GM23248 (cell line): ENCODE measurements at places on chromosomes 12 and 14. TPM values are rescaled to one million over a fixed set of nuclear protein-coding genes. Genes with fewer than 3 reads are reported as not detected.

Gene CNPY2
- total RNA-seq: 89.9 and 97.5 TPM in 2 replicates

Gene HVCN1
- total RNA-seq: 4.1 and 7.6 TPM in 2 replicates

Gene PMCH
- not detected in 2 replicates for total RNA-seq

Gene HELB
- 0.86 and 0.89 TPM in 2 replicates for total RNA-seq

Gene ANKRD9
- total RNA-seq: 14.9 and 22.8 TPM in 2 replicates

Gene GNS
- total RNA-seq: 121 and 129 TPM in 2 replicates

Gene FBRSL1
- total RNA-seq: 3.7 and 4.6 TPM in 2 replicates

Gene ASCL1
- not detected in 2 replicates for total RNA-seq

Gene CCDC175
- not detected in 2 replicates for total RNA-seq

Gene STAT6
- total RNA-seq: 95.1 and 103 TPM in 2 replicates

Gene KCNK13
- total RNA-seq: not detected in 2 replicates

Gene NT5DC3
- 4.3 and 5.2 TPM in 2 replicates for total RNA-seq

Gene C1RL
- 22.2 and 26.7 TPM in 2 replicates for total RNA-seq

Gene GPR162
- 0.51 and 2.8 TPM in 2 replicates for total RNA-seq

Gene CAPZA3
- not detected in 2 replicates for total RNA-seq

Gene WNT5B
- 505 and 529 TPM in 2 replicates for total RNA-seq

Gene LPAR5
- not detected in 2 replicates for total RNA-seq
